Kasumi-1 (cell line): ENCODE measurements at places on chromosomes 12 and 14.

- DNase-seq = no peak
Measured at GRCh38 chr12:15411842-15412241, 89.5 kb downstream of the PTPRO start.

GRCh38 chr14:74583689-74584434 lies 28.2 kb downstream of the LTBP2 start:
- no peak for DNase-seq

GRCh38 chr12:27711967-27712366 lies 1.3 kb downstream of the MRPS35 start:
- peak; percentile 3 for DNase-seq

- no peak for DNase-seq
Measured at GRCh38 chr14:88321692-88322503, 1.2 kb downstream of the KCNK10 start.

DNA sequence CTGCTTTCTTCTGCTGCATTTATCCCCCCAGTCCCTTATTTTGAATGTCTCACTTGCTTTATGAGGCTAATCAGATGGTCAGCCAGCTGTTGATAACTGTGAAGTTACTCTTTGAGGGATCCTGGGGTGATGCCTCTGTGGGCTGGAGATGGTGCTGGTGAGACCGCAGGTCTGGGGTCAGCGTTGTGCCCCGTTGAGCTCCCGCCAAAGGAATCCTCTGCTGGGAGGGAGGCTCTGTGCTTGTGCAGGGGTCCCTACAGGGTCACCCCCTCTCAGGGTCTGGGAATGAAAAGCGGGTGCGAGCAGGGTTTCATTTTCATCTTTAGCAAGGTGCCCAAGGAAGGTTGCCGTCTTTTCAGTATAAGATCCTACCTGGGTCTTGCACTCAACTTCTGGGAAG lies 161.2 kb upstream of the RTL1 start:
- no peak for DNase-seq

- no peak for DNase-seq
Measured at GRCh38 chr12:91935296-91935695, 210.3 kb downstream of the BTG1 start.

DNA sequence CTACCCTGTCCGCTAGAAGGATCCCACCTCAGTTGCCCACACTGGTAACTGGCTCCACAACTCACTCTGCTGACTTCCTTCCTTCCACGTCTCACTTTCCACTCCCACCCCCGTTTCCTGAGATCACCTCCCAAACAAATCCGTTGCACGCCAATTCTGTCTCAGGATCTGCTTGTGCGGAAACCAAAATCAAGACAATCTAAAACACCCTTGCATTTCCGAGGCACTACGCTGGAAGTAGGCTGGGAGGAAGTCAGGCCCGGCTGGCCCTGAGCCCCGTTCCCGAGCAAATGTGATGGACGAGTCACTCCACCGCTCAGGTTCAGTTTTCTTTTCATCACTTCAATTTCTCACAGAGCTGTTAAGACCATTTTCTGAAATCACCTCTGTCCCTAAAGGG lies 23.1 kb downstream of the ABCB9 start:
- DNase-seq = no peak

GRCh38 chr12:18811273-18811672 lies 73.4 kb downstream of the CAPZA3 start:
- no peak for DNase-seq

GRCh38 chr12:95608252-95609033 lies 57.2 kb upstream of the USP44 start:
- DNase-seq = no peak

DNA sequence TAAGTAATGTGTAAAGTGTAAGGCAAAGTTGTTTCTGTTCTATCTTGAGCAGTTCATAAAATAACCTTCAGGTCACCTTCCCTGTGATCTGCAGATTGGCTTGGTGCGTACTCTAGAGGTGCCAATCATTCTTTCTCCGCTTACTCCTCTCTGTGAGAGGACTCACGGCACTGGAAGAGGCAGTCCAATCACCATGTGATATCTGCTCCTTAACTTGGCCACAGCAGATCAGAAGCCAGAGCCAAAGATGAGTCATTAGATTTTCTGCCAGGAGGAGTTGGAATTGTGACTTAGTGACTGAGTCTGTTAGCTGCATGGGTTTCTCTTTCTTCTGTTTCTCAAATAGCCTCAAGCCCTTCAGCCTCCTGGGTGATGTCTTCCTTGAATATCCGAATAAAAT lies 165.5 kb downstream of the SLC41A2 start:
- no peak for DNase-seq

GRCh38 chr12:41333974-41334373 lies 145.9 kb downstream of the PDZRN4 start:
- no peak for DNase-seq

- DNase-seq = no peak
Measured at GRCh38 chr12:114263056-114263805, 142.7 kb downstream of the TBX5 start.

DNA sequence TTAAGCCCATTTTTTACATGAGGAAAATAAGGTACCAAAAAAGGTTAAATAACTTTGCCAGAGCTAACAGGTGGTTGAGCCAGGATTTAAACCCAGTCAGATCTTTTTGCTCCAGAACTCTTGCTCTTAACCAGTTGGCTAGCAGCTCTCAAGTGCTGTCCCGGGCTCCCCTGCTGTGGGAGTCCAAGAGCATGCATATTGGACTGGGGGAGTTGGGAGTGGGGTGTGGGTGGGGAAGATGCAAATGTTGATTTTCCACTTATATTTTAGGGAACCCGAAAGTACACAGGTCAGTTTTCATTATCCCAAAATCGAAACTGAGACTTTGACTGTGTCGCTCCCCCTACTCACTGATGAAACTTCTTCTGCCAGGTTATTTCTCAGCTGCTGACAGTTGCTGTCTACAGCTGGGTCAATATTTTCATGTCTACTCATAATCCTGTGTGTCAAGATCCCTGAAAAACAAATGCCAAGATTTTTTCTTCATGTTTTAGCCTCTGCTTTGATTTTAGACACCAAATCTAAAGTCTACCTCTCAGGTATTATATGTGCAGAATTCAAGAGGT lies 172.3 kb upstream of the TMPO start:
- no peak for DNase-seq
